ENCODE measurements at places on chromosomes 7 and 10.

DNA sequence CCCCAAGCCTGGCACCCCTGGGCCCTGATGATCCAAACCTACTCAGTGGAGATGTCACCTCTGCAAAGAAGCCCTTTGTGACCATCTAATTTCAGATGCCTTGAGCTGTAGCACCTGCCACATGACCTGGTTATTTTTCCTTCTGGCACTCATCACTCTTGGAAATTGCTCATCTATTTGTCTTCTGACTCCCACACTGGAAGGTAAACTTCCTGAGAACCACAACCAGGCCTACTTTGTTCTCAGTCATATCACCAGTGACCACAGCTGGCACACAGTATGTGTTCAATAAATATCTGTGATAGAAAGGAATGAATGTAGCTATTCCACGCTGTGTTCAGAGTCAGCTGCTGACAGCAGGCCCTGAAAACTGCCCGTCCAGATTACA, 97.1 kb downstream of the SH3PXD2A start:
- peak; percentile 64 for DNase-seq

- no peak for DNase-seq
Observed at GRCh38 chr10:117539903-117540639, 2.5 kb upstream of the EMX2 start.

- DNase-seq, result no peak
Observed at GRCh38 chr10:10845185-10845584, 172.5 kb upstream of the CELF2 start.

DNA sequence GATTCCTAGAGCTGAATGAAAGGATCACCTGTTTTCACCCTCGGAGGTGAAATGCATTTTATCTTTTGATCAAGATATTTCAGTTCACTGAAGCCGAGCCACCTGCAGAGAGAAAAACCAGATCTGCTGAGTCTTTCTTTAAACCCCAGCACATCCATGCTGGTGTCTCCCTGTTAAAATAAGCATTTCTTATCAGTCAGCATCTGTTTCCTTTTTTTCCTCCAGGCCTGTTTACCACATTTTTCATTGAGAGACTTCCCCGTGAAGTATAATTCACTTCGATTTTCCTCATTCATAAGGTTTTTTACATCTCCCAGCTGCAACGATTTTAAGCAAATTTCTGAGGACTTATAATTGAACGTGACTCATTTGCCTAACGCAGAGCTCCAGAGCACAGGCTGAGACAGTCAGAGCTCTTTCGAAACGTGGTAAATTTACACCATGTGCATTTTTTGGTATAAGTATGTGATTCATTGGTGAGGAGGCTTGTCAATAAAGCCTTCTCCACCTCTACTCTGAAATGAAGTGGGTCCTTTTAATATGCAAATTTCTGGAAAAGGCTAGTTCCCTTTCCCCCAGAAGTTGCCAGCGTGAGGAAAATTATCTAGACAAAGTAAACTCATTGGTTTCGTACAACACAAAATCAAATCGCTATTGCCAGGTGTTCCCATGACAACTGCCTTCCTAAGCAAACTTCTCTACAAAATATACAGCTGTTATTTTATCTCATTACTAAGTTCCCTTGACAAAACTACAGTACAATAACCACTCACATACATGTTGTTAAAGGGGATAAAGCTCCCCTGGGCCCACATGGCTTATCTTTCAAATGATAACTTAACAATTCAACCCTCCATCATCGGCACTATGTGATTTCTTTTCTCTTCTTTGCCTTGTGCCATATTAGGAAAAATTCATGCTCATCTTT, 374.8 kb upstream of the AKR1E2 start:
- peak; percentile 83 for DNase-seq

DNA sequence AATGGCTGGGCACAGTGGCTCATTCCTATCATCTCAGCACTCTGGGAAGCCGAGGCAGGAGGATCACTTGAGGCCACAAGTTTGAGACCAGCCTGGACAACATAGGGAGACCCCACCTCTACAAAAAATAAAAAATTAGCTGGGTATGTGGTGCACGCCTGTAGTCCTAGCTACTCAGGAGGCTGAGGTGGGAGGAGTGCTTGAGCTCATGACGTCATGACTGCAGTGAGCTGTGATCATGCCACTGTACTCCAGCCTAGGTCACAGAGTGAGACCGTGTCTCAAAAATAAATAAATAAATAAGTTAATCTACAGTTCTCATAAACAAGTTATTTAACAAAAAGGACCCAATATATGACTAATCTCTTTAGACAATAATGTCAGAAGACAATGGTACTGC, 76.2 kb downstream of the TPK1 start:
- no peak for DNase-seq

Measured in cardiac fibroblast (primary cell).